ENCODE measurements at places on chromosomes 16 and 17.
A peak's percentile ranks its signal among the peaks of the same experiment; 100 is the strongest.

DNA sequence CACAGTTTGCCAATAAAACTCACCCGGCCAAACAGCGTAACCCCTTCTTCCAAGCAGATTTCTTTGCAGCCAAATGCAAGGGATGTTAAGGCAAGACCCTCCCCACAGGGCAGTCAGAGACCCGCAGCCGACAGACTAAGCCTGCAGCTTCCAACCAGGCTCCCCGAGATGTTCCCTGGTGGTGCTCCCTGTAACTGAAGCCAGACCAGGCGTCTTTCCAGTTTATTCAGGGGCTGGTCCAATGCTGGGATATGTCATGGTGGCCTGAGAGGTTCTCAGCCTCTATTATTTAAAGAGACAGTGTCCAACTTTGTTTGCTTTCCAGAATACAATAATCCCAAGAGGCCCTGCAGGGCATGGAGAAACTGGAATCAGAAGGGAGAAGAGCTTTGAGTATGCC lies at the start of gene PMP22:
Gene PMP22, minus strand, starts transcription at position 196 of the 400 bp plus-strand sequence. CDS start 4,599 bp downstream, outside the sequence.
- DNase-seq = no peak

DNA sequence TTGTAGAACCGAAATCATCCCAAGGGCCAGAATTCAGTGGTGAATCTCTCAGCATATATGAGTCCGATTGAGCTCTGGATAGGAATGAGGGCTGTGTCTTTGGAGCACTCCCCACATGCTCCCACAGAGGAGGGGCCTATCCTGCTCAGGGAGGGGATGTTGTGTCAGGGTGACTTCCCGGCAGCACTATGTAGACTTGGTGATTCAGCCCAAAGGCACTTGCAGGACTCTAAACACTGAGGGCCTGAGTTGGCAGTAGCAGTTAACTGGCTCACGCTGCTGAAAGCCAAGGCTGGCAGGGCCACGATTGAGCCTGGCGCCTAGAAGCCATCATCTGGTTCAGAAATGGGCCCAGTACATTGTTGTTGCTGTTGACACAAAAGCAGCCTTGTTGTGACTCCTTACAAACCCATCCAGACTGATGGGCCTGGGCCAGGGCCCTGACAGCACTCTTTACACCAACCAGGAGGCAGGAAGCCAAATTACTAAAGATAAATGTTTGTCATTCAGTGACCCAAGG lies 31.9 kb downstream of the NMT1 start:
- peak; percentile 78 for DNase-seq

GRCh38 chr17:14143688-14144087 lies 74.4 kb downstream of the COX10 start:
- no peak for DNase-seq

- DNase-seq = no peak
Measured at GRCh38 chr17:9408381-9408780, 167.2 kb downstream of the STX8 start.

DNA sequence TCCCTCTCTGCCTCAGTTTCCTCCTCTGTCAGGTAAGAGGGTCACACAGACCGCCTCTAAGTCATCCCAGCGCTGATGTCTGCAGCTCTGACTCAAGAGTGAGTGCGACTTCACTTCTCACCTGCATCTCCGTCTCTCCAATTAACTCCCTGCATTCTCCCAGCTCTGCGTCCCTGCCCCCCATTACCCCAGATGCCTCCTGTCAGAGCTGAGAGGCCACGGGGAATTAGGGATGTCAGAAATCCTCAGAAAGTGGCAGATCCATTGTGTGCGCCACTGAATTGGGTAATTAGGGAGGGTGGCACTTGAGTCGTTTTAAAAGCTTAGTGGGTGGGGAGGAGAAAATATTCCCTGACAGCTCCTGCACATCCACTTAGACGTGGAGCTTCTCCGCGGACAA lies 885.4 kb upstream of the EEF2KMT start:
- no peak for DNase-seq

DNA sequence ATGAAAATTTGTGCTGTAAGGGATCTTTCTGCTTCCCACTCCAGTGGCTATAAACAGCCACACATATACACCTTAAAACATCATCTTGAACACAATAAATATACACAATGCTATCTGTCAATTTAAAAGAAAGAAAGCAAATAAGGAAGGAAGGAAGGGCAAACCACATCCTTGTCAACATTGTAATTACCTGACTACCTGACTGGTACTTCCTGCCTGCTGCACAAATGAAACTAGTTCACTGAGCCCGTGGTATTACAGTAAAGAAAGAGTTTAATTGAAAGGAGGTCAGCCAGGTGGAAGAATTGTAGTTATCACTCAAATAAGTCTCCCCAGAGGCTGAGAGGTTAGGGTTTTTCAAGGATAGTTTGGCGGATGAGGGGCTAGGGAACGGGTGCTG lies 344.4 kb upstream of the ASIC2 start:
- no peak for DNase-seq

DNA sequence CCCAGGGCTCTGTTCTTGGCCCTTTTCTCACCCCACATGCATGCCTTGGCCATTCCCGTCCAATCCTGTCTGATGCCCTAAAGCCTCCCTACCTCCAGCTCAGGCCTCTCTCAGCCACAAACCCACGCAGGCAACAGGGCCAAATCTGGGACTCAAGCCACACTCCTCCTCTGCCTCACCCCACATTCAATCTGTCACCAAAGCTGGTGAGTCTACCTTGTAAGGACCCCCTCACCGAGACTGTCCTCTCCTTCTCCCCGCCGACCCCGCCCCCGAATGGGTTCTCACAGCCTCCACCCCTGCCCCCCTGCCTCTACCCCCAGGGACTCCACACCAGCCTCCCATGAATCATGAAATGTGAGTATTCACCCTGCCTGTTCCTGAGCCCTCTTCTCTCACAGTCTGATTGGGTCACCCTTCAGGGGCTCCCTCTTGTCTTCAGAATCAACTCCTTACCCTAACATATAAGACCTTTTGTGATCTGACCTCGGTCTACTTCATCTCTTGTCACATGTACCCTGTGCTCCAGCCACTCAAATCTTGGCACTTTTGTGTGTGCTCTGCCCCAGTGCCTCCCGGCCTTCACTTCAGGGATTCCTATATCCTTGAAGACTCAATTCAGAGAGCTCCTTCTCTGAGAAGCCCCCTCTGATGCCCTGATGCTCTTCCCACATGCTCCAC lies 10.7 kb downstream of the EPOP start:
- DNase-seq = no peak

GRCh38 chr17:58452738-58453137 lies 35.4 kb upstream of the RNF43 start:
- DNase-seq = no peak

DNA sequence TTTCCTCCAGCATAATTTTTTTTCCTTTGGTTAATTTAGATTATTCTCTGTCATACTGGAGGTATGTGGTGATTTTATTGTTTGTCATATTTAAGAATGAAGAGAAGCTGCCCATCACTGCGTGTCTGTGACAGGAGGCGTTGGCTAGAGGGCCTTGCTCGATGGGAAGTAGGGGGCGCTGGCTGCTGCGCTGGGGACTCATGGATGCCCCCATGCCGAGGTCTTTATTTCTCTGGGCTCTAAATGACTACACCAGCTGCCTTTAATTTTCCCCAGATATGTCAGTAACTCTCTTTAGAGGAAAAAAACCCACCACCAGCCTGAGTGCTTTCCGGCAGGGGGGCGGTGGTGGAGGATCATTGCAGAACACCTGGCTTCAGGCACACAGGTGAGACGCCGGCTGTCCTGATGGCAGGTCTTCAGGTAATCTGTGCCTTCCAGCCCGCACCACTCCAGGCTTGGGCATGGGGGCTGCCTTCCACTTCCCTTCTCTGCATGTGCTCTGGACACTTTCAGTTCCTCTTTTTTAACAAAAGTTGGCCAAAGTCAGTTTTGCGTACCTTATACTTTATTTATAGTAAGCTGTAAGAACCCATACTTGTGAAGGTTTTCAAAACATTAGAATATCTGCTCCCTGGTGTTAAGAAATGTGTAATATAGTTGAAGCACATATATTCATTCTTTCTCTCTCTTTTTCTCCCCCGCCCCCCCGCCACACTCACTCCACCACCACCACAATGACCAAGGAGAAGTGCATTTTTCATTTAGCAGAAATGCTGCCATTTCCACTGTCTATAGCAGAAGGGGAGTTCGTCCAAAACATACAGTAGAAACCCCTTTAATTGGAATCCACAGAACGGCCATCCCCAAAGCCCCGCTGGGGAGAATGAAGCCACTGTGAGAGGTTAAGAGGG lies 192.7 kb downstream of the RPTOR start:
- no peak for DNase-seq

DNA sequence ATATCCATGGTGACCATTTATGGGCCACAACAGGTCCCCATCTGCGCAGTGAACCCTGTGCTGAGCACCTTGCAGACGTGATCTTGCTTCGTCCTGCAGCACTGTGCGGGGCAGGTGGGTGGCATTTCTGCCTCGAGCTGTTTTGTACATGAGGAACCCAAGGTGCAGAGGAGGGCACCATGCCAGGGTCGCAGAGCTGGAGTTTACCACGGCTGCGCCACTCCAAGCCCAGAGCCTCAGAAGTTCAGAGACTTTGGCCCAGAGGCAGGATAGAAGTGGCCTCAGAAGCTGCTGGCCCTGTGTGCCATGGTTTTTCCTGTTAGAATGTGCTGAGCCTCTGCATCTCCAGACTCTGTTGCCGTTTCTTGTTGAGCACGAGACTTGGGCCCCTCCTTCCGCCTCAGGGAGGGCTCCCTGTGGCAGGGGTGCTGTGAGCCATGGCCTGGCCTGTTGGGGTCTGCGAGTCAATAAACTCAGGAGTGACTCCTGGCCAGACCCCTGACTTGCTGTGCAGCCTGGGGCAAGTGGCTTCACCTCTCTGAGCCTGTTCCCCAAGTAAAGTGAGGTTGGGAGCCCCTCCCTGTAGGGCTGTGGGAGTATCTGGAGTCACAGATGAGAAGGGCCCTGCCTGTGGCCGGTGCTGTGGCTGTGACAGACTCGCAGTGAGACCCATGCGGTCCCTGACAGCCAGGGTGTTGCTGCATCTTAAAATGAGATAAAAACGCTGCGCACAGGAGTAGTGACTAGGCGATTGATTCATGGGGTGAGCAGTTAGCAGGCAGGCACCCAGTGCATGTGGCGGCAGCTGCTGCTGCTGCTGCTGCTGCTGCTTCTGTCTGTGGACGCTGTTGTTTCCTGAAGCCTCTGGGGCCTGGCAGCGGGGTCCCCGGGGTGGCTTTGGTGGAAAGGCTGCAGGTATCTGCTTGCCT lies 11.8 kb downstream of the MAP2K3 start:
- DNase-seq = no peak

GRCh38 chr16:67391424-67392300 lies 1.6 kb downstream of the TPPP3 start:
- no peak for DNase-seq

- DNase-seq = no peak
Measured at GRCh38 chr16:48531011-48531962, 78.7 kb downstream of the N4BP1 start.

DNA sequence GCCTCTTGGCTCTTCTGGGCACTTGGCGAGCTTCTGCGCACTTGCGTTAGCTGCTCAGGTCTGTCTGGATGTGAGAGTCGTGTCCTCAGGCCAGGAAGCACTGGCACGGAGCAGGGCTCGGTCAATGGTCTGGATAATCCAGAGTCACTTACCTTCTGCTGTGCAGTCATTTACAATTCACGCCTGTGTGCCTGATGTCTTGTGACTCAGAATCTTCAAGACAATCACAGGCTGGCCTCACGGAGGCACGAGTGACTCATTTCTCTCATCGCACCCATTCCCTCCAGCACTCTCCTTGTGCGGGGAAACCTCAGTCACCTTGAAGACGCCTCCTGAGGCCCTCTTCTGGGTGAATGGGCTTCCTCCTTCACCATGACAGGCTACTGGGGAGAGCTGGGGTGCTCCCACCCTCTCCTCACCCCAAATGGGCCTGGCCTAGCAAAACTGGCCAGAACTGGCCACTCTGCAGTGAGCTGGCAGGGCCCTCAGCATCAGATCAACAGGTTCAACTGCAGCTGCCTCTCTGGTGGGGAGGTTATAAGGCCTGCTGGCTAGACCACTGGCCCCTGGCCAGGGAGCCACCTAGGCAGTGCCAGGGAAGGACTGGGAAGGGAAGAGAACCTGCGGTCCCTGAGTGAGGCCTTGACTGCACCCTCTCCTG lies 1.9 kb upstream of the CAPN15 start:
- peak; percentile 47 for DNase-seq

GRCh38 chr16:11188801-11189740 lies 66.9 kb downstream of the SOCS1 start:
- DNase-seq = no peak

DNA sequence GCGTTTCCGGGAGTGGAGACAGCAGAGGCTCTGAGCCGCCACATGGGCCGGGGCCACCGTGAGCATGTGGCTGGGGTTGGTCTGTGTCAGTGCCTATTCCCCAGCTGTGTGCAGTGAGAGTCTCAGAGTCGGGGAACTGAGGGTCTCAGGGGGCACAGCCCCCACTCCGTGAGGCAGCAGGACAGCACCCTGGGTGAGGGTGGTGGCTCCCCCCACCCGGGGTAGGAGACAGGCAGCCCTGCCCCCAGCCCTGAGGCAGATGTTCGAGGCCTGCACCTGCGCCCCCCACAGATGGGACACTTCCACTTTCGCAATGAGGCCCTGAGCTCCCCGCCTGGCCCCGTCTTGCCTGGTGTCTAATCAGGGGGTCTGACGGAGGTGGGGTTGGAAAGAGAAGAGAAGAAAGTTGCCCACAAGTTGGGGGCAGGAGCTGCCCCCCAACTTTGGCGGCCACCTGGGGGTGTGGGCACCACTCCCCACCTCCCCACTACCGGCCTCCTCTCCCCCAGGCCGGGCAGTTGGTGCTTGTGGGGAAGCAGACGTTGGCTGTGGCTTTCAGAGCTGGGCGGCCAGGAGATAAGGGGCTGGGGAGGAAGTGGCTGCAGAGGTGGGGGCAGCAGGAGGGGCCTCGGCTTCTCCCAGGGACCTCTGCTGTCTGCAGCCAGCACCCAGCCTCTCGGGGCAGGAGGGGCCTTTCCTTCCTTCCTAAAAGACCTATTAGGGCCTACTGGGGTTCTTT lies 1.8 kb upstream of the CBFA2T3 start:
- DNase-seq = no peak

DNA sequence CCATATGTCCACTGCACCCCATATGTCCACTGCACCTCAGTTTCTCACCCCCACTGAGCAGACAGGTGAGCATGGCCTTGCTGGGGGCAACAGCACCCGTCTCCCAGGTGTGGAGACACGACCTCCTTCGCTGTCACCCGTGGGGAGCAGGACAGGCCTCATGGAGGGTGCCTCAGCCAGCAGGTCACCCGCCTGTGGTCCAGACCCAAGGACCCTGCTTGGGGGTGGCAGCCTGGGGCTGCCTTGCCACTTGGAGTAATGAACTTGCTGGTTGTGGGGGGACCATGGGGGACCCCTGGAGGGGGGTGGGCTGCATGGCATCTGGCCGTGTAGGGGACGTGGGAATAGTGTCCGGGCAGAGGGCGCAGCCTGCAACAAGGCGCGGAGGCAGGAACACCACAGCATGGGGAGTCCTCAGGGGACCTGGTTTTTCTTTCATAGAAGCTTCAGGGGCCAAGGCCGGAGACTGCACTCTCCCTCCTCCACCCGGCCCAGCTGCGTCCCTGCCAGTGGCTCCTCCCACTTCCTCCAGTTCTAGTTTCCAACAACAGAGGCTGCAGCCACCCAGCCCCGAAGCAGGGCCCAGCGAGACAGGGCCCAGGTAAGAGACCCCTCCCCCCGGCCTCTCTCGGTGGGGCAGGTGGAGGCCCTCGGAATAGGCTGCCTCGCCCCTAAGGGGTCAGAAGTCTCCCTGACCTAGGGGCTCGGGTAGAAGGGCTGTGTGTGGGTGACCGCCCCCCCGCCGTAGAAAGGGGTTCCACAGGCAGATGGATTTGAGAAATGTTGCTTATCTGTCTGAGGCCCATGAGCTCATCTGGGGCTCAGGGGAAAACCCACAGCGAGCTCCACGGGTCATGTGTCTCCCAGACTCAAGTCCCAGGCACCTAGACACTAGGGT lies at the start of gene NHLRC4:
Gene NHLRC4, plus strand, starts transcription at position 531 of the 898 bp plus-strand sequence. CDS start 1,043 bp downstream, outside the sequence.
- DNase-seq = no peak
